CD4-positive, alpha-beta T cell treated with Interferon alpha-2 for 1 hour (primary cell): ENCODE measurements at places on chromosomes 6 and 20.
A peak's percentile ranks its signal among the peaks of the same experiment; 100 is the strongest.

- no peak for DNase-seq
Observed at GRCh38 chr6:39930540-39930939, 3.7 kb downstream of the MOCS1 start.

DNA sequence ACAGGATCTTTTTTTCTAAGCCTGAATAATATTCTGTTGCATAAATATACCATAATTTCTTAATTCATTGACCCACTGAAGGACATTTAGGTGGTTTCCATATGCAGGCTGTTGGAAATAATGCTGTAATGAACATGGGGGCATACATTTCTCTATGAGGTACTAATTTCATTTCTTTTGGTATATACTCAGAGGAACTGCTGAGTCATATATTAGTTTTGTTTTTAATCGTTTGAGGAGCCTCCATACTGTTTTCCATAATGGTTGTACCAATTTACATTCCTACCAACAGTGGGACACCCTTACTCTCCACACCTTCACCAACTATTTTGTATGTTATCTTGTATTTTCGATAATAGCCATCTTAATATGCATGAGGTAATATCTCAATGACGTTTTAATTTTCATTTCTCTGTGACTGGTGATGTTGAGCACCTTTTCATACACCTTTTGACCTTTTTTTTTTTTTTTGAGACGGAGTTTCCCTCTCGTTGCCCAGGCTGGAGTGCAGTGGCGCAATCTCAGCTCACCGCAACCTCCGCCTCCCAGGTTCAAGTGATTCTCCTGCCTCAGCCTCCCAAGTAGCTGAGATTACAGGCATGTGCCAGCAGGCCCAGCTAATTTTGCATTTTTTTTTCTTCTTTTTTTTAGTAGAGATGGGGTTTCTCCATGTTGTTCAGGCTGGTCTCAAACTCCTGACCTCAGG is 187.4 kb downstream of the RNGTT start:
- DNase-seq, result no peak

- DNase-seq, result no peak
Observed at GRCh38 chr6:45610832-45611231, 233.1 kb upstream of the SUPT3H start.

DNA sequence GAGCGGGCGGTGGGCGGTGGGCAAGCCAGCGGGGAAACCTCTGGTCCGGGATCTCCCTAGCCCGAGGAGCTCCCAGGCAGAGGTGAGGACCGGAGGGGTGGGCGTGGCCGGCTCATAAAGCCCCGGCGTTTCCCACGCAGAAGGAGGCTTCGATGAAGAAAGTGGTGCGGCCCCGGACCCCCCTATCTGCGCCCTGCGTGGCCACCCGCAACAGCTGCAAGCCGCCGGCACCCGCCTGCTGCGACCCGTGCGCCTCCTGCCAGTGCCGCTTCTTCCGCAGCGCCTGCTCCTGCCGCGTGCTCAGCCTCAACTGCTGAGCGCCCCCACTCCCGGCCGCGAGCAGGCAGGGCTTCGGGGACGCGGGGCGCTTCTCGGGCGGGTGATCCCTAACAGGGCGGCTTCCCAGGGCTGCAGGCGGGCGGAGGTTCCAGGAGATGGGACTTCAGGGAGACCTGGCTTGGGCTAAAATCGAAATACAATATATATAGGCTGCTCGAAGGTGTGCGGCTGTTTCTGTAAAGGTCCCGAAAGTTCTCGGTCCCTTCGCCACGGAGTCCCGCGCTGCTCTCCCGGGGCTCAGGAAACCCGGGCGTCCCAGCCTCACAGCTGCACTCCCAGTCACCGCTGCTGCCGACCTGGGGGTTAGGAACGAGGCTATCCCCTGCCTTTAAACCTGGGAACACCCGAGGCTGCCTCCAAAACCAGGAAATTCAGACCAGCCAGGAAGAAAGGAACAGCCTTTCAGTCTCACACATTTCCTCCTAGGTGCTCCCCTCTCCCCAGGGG is 27.8 kb downstream of the ASIP start:
- DNase-seq, result peak; percentile 11

DNA sequence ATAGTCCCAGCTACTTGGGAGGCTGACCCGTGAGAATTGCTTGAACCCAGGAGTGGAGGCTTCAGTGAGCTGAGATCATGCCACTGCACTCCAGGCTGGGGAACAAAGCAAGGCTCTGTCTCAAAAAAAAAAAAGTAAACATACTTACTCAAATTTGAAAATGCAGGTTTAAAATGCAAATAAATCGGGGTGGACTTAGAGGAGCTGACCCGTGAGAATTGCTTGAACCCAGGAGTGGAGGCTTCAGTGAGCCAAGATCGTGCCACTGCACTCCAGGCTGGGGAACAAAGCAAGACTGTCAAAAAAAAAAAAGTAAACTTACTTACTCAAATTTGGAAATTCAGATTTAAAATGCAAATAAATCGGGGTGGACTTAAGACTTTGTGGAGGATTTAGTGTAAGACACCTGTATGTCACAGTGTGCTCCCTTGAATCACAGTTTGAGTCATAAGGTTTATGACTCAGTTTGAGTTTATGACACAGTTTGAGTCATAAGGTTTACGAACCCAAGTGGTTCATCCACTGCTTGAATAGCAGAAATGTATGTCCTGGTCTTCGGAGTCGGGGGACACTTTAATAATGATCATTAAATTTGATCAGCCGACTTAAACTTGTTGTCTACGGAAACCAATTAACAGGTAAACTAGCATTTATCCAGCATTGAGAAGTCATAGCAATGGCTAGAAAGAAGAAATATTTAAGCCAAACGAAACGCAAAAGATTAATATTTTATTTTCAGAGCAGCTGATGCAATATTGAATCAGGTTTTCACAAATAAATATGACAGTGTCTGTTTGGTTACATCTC is 6.8 kb upstream of the MRPS10 start:
- DNase-seq, result no peak
